ENCODE measurements at places on chromosomes 12 and 14.

DNA sequence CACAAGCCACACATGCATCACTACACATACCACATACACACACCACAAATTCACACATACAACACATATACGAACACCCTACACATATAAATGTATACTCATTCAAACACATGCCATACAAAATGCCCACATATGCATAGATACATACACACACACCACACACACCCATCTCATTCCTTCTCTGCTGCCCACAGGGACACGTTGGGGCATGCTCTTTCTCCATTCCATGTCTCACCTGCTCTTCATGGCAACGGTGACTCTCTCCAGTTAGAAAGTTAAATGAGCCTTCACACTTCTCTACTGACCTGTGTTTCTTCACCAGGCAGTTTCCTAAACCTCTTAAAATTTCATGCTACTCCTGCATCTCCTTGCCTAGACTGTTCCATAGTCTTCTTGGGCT lies 1194.8 kb downstream of the BCL11B start:
- DNase-seq = no peak

DNA sequence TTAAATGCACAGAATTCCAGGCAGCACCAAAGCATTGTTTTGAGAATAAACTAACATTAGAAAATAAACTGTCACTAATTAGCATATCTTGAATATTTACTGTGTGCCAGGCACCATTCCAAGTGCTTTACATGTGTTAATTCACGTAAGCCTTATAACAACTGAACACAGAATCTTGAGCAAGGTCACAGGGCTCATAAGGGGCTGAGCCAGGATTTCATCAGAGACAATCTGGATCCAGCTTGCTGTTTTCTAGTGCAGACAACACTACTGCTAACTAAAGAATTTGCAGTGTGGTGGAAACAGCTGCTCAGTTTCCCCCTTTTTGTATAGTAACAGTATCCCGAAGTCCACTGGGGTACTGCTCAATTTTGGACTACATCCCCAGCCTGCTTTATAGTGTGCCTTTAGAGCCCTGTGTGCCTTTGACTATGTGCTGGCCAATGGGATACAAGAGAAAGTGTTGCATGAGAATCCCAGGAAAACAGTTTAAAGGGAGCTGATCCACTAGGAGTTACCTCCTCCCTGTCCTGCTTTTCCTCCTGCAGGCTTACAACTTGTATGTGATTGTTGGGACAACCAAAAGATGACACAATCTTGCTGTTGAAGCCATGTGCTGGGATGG lies 36.0 kb upstream of the RMST start:
- DNase-seq = no peak

GRCh38 chr12:70736351-70737133 lies 99.3 kb upstream of the PTPRB start:
- DNase-seq = no peak

- no peak for DNase-seq
These were observed 358.6 kb downstream of the EGLN3 start for GRCh38 chr14:33592297-33592696.

- DNase-seq = no peak
These were observed 14.8 kb upstream of the BCL11B start for GRCh38 chr14:99286761-99287160.

GRCh38 chr14:34699873-34700621 lies 14.3 kb downstream of the CFL2 start:
- DNase-seq = no peak

- DNase-seq = no peak
These were observed 1.3 kb downstream of the CS start for GRCh38 chr12:56298828-56299227.

DNA sequence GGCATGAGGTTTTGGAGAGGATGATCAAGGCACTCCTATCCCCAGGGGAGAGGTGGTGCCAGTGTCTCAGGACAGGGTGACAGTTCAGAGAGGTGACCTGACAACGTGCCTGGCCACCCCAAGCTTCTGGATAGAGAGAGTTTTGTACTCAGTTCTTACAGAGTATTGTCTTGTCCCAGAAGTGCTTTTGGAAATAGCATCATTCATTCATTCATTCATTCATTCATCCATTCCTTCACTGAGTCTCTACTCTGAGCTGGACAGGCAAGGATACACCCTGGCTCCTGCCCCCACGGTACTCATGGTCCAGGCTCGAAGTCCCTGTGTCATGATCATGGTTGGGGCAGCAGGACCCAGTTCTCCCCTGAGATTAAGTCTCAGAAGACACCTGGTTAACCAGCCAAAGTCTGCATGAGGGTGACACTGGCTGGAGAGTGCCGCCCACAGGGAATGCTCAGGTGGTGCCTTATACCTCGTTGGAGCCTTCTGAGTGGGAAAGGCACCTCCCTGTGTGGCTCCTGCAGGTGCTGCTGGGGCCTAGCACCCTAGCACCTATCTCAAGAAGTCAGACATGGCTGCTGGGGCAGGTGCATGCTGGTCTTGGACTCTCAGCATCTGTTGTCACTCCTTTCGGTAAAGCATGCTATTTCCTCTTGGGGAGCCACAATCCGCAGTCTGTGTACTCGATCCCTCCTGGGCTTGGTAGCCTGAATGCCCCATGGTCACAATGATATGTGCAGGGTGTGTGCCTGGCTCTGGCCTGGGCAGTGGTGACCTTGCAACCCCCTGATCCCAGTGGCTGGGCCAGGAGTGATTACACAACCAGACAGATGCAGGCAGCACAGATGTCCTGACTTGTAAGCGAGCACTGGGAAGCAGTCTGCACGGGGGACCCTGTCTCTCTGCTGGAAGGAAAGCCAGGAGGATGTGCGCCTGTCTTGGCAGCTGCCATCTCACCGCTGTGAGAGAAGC lies 57.8 kb downstream of the C14orf132 start:
- no peak for DNase-seq

GRCh38 chr14:22597771-22598098 lies 365 bp upstream of the ABHD4 start:
- no peak for DNase-seq

DNA sequence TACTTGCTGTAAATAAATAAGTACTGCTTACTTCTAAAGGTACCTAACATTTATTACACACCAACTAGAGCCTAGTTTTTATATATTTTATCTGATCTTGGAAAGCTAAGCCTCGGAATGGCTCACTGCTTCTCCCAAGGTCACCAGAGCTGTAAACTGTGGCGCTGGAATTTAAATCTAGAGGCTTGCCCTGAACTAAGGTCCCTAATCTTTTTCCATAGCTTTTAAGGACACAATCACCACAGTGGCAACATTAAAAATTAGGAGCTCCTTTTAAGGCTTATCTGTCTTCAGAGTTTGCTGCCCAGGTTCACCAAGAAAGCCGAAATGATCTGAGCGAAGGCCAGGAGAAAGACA lies 670 bp downstream of the CCNB1IP1 start:
- no peak for DNase-seq

DNA sequence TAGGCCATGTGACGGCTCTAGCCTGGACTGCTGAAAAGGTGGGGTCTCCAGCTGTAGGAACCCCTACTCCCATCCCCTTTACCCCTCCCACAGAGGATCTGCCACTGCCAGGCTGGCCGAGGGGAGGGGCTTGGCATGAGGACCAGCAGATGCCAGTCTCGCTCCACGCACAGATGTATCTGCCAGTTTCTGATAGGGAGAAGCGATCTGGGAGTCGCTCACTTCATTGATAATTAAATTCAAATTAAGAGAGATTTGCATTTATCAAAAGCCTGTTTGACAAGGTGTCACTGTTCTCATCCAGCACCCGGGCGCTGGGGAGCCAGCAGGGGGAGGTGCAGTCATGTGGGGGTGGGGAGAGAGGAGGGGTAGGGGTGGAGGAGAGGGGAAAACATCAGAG lies 217.6 kb upstream of the MYL2 start:
- no peak for DNase-seq

DNA sequence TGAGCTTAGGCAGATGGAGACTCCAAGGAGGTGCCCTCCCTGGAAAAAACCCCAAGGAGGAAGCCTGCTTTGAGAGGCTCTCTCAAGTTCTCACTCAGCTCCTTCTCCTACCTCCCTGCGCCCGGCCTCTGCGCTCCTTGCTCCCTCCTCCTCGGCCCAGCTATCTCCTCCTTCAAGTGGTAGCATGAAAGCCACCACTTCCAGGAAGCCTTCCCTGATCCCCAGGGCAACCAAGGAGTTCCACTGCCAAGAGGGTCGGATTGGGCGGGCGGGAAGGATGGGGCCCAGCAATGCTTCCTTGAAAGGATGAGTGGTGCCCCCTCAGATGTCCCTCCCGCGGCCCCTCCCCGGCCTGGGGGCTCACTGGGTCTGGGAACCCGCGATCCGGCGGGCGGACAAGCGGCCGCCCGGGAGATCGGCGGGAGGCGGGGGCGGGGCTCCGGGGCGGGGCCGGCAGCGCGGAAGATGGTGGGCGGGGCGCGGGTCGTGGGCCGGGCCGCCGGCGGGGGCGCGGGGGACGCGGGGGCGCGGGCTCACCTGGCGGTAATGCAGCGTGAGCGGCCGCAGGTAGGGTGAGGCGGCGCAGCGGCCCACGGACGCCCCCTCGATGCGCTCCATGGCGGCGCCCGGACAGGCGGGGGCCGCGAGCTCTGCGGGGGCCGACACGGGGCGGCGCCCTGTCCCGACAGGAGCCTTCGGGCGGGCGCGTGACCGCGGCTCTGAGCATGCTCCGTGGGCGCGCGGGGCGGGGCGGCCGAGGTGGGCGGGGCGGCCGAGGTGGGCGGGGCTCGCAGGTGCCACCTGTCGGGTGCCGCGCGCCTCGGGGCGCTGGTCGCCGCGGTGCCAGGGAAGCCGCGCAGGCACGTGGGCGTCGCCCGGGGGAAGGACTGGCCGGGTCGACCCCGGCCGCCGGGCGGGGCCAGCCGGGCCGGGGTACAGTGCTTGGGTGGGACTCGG lies at the start of gene NUDT14:
NUDT14 (minus strand) TSS at position 721 of the 957 bp plus-strand sequence; CDS start at position 618, 103 bp downstream.
- DNase-seq = peak; percentile 69

DNA sequence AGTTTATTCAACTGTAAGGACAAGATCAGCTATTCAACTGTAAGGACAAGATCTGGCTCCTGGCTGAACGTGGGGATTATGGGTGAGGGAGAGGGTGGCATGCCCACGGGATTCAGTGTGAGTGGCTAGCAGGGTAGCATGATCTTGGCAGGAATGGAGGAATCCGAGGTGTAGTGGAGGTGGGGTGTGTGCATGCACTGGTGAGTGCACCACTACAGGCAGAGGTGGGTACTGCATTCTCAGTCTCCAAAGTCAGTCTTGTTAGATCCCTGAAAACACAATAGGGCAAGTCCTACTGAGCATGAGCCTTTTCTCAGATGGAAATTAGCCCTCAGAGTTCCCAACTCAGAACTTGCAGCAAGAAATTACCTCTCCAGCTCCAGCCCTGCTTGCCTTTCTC lies 32.2 kb upstream of the DCD start:
- DNase-seq = no peak

DNA sequence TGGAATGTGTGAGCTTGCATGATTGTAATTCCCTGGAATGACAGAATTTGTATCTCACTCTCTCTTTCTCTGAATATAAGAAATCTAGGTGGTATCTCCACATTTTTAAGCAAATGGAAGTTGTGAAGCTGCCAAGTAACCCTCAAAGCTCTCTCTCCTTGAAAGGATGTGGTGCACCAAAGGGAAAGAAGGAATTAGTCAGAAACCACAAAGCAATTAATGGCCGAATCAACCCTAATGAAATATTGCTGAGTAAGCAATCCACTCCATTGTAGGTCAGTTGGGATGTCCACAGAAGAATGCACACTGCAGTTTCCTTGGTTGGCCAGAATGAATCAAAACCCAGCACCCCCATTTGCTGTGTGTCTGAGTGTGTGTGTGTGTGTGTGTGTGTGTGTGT lies 153.5 kb downstream of the KCNA5 start:
- DNase-seq = no peak

DNA sequence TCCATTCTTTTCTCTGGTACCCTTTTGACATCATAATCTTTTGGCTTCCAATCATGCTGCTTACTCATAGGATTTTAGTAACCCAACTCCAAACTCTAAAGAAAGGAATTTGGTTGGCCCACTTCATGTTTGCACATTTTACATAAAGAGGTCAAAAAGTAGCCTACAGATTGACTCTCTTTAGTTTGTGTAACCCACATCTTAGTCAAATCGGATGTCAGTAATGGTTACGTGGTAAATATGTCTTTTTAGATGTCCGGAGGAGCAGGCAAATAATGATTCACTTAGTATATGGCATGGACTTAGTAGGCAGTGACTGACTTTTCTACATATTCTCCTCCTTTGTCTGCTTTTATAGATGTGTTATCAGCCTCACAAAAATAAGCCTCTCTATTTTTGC lies 711.6 kb upstream of the FOXG1 start:
- DNase-seq = no peak

DNA sequence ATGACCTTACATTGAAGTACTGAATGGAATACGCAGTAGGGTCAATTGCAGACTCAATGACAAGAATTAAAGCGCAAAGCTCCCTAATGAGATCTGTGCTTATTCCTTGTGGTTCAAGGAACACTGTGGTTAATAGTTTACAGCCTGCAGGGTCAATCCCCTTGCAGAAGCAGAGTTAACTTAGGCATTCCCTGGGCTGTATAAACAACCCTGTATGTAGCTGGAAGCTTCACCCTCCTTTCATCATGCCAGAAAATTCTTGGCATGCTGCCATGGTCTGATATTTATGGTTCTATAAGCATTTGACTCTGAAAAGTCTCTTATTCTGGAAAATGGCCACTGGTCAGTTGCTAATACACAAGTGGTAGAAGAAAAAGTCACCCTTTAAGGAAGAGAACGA lies 227.7 kb downstream of the NOVA1 start:
- DNase-seq = no peak

DNA sequence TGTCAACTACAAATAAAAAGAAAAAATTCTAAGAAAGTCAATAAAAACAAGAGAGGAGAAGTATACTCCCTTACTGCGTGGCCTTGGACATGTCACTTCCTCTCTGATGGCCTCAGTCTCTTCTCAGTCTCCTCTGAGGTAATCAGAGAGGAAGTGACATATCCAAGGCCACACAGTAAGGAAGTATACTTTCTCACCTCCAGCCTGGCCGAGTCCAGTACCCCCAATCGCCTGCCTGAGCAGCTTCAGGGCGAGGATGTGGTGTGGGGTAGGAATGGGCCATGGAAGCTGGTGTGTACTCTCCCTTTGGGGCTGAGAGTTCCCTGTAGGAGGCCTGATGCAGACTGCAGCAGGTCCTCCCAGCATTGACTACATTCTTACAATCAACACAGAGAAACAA lies 15.8 kb downstream of the VDR start:
- no peak for DNase-seq

DNA sequence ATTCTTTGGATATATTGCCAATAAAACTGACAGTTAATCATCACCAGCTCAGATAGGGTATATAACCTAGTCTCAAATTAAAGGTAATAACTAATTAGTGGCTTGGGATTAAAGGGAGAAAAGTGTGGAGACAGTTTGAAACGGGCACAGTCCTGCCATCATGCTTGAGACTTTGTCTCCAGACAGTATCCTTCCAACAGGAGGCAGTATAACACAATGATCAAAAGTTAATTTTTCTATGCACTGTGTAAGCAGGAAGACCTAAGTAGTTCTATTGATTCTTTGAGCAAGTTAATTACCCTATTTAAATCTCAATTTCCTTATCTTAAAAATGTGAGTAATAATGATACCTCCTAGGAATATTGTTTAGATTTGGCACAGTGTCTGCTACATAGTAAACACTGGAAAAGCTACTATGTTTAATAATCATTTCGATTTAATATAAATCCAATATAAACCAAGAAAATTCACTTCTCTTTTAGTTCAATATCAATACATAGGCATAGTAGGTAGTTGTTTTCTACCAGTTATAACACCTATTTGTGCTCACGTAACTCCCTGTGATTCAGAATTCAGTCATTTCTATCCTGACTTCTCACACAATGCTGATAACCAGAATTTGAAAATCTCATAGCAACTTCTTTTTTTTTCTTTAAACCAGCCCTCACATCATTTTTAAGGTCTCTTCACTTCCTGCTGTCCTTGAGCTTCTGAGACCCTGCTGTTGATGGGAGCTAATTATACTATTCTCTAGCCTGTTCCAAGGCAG lies 53.7 kb downstream of the GALNT4 start:
- DNase-seq = no peak

- no peak for DNase-seq
These were observed 14.9 kb downstream of the ABCB9 start for GRCh38 chr12:122951406-122951805.

Data from stimulated activated CD8-positive, alpha-beta memory T cell treated with anti-CD3 and anti-CD28 coated beads, Interleukin-12 subunit alpha, Interleukin-12 subunit beta, amount 100 ng/mL, for 1 hour (primary cell).